ENCODE measurements at places on chromosomes 5 and 9.

DNA sequence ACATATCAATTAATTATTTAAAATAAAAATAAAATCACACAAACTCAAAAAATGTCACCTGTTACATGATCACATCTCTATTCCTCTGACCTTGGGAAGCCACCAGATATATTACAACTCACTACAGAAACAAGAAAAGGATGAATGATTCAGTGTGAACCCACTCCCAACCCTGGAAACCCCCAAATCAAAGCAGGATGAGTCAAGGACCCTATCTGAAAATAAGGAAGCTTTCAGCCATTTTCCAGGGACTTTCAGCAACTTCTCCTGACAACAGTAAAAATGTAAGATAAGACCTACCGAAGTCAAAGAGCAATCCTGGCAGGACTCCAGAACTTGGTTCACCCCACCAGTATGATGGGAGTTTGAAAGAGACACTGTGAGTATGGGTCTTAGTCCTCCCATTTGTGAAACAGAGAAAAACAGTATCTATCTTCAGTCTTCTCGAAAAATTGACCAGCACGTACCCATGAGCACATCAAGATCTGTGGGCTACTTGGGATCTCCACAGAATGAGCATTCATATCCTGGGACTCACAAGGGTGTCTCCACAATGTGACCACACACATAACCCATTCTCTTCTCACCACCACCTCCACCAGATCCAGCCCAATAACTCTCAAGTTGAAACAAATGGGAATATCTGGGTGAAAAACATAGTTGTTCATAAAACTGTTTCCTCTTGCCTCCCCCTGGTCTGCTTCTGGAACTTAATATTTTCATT lies 9.9 kb downstream of the NRG2 start:
- no peak for DNase-seq

DNA sequence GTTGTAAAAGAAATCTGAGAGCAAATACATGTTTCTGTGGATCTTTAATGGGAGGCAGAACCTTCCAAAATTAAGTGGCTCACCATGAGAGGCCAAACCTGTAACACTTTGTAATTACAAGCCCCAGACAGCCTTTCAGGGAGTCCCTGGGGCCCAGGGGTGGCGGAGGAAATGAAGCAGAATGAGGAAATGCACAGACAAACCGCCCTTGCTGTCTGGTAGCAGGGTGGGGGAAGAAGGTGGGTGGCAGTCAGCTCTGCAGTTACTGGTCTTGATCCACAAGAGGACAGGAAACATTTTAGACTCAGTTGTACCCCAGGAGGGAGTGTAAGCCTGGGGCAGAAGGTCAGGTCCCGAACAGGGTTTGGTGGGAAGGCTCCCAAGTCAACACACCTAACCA lies 6.5 kb downstream of the ARL14EPL start:
- DNase-seq = no peak

- DNase-seq = no peak
Observed at GRCh38 chr5:67318746-67319145, 122.1 kb upstream of the CD180 start.

DNA sequence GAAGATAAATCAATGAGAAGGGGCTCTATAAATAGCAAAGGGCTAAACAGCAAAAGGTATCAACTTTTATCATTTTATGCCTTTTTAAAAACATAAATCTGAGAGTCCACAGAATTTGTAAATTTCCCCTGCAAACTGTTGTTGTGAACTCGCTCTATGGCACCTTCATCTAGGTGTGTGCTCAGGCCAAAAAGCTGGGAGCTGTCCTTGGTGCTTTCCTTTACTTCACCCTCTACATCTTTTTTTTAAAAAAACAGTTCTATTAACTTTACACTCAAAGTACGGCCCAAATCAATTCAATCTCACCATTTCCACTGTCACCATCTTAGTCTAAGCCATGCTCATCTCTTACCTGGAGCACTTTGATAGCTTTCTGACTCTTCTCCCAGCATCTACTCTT lies 108.2 kb upstream of the GPR151 start:
- DNase-seq = no peak

DNA sequence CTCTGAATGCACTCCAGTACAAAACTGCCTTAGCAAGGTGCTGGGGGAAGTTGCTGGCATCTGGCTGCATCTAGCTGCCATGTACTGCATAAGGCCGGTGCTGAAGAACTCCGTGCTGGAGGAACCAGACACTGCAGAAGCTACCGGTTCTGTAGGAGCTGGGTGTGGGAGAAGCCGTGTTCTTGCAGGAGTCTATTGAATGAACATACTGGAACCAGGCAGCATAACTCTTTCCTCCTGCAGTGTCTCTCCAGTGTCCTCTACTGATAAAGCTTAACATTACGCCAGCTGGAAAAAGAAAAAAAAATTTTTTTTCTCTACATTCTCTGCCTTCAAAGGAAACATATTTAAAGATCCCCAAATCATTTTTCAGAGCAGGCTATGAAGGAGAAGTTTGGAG lies 38.5 kb downstream of the VPS13A start:
- DNase-seq = no peak

DNA sequence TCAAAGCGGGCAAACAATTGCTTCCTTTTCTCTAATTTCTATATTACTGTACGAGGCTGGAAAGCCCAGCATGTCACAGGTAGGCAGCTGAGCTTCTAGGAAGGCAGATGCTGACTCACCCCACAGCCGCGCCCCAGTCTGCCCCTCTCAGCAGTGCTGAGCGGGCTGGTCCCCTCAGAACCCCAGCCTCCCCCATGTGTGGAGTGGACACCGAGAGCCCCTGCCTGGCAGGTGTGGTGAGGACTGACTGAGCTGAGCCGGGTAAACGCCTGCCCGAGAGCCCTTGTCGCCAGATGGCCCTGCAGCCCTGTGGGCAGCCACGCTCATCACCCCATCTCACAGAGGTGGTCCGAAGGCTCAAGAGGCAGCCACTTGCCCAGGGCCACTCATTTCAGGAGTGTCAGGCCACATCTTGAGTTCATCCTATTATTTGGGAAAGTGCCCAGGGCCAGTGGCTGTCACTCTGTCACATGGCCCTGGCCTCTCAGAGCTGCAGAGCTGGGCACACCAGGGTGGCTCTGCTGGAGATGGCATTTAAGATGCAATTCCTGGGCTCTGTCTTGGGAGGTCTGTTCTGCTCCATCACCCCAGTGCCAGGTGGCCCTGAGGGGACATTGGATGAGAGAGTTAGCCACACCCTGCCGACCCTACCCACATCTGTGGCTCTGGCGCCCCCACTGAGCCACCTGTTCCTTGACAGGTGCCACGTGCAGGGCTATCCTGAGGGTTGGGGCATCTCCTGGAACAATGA lies 12.4 kb downstream of the CARD19 start:
- peak; percentile 49 for DNase-seq

DNA sequence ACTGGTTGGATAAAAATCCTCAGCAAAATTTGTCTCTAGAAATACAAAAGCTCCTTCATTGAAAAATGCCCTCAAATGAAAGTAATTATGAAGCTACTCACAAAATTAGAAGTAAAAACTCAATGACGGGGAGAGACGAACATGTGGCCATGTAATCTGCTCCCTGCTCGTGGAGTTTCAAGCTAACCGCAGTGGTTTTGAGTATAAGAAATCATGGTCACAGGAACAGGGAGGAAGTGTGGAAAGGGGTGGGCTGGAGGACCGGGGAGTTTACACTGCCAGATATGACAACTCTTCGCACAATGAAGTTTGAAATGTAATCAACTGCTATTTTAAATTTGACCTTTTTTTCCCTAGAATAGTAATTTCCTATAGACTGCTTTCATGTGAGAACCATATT lies 765.4 kb upstream of the DMAC1 start:
- no peak for DNase-seq

DNA sequence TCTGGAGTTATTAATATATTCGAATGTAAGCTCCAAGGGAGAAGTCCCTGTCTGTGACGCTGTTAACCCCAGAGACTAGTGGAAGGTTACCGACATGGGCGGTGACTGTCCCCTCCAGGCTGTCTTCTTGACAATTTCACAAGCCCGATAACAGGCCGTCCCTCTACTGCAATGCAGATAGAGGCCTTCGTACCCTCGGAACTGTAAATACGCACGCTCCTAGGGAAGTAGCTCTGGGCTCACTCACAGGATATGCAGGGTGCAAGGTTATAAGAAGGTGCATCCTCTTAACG lies 680 bp upstream of the RFK start:
- DNase-seq = peak; percentile 58

- no peak for DNase-seq
Observed at GRCh38 chr9:77402286-77402685, 225.0 kb downstream of the VPS13A start.

GRCh38 chr5:39495227-39495626 lies 70.4 kb upstream of the DAB2 start:
- no peak for DNase-seq

- no peak for DNase-seq
Observed at GRCh38 chr9:93949694-93950449, 5.3 kb downstream of the BARX1 start.

- DNase-seq = no peak
Observed at GRCh38 chr5:54607006-54607405, 89.4 kb downstream of the SNX18 start.

DNA sequence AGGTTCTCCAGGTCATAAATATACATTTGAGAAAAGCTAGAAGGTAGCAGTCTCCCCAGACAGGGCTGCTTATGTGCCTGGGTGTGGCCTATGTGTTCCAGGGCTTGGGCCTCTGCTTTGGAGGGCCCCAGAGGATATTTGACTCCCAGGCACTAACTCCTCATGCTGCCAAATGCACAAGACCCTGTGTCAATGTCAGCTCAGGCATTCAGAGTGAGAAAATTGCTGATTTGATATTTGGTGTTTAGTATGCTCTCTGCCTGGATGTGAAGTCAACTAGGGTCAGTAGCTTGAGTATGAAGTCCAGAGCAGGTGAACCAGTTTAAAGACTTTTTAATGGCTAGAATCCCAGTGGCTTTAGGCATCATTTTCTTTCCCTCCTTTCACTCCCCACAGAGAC lies 57.5 kb upstream of the IL7R start:
- DNase-seq = no peak

- peak; percentile 12 for DNase-seq
Observed at GRCh38 chr5:33969572-33970452, 14.7 kb downstream of the SLC45A2 start.

GRCh38 chr9:25212361-25212760 lies 465.9 kb downstream of the TUSC1 start:
- DNase-seq = no peak

DNA sequence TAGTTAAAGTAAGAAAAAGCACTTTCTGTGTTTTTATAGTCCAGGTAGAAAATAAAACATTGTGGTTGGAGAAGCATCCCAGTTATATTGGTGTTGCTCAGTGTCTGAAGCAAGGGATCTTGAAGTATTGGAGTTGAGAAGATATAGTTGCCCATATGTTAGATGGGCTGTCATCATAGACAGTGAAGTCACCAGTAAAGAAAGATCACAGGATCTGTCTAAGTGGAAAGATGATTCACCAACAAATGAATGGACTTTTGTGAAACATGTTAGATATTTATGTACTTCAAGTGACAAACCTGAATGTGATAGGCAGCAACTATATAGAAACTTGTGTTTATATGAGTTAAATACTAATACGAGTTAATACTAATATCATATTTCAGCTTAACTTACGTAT lies 11.7 kb downstream of the OGN start:
- no peak for DNase-seq

GRCh38 chr9:84379740-84380139 lies 39.2 kb upstream of the SLC28A3 start:
- no peak for DNase-seq

- DNase-seq = no peak
Observed at GRCh38 chr5:16579142-16579847, 37.5 kb downstream of the RETREG1 start.

GRCh38 chr5:146529984-146530383 lies 14.0 kb upstream of the GPR151 start:
- no peak for DNase-seq

DNA sequence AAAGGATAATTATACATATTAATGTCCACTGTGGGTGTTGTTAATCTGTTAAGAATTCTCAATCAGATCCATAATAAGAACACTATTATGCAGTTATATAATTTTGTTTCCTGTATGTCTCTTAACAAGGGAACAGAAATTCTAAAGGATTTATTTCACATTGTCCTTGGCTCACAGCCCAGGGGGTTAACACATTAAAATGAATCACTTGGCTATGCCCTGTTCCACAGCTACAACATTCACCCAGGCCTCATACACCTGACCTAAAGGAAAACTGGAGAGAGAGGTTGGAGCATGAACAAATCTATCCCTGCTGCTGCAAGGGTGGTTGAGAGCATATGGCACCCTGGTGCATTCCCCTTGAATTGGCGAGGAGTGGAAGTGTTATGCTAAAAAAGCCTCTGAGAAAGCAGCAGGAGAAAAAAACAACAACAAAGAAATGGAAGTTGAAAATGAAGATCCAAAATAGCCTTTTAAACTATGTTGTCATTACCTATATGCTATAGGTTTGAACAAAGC lies 116.0 kb downstream of the KCNN2 start:
- no peak for DNase-seq

- DNase-seq = no peak
Observed at GRCh38 chr5:105145152-105145551, 1582.6 kb upstream of the NUDT12 start.

GRCh38 chr9:30845136-30845535 lies 1539.3 kb upstream of the ACO1 start:
- no peak for DNase-seq

DNA sequence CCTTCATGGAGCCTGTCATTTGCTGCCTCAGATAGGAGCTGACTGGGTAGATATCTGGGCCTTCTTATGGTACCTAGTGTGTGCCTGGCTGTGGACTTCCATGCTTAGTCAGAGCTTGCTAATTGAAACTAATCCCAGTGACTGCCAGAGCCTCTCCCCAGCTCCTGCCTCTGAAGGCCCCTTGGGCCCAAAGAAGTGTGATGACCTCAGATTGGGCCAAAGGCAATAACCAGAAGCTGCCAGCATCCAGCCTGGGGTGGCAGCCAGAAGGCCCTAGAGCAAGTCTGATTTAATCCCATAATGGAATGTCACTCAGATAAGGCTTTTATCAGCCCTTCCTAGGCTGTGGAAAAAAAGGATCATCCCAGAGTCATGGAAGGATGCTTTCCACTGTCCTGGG lies 17.1 kb upstream of the CDC23 start:
- DNase-seq = no peak

GRCh38 chr5:88509403-88509802 lies 240.8 kb upstream of the TMEM161B start:
- DNase-seq = no peak

- DNase-seq = no peak
Observed at GRCh38 chr5:60613826-60614225, 86.1 kb downstream of the DEPDC1B start.

GRCh38 chr5:157486861-157487260 lies 26.8 kb downstream of the NIPAL4 start:
- DNase-seq = no peak
